ENCODE measurements at places on chromosomes 1 and 21. TPM values are rescaled to one million over a fixed set of nuclear protein-coding genes. Genes with fewer than 3 reads are reported as not detected.

TRIM46 gene
- polyA plus RNA-seq, result 2.2 TPM

TRPM2 gene
- not detected for polyA plus RNA-seq

KCNK2 gene
- polyA plus RNA-seq, result 29.7 TPM

ITPKB gene
- 10.2 TPM for polyA plus RNA-seq

LHX8 gene
- polyA plus RNA-seq, result not detected

SLC22A15 gene
- polyA plus RNA-seq, result 4.9 TPM

GJA5 gene
- polyA plus RNA-seq, result 0.14 TPM

CLDN8 gene
- polyA plus RNA-seq, result not detected

SPEN gene
- polyA plus RNA-seq, result 5.1 TPM

LRRIQ3 gene
- polyA plus RNA-seq, result 0.56 TPM

LMX1A gene
- polyA plus RNA-seq, result not detected

OPTC gene
- polyA plus RNA-seq, result not detected

SPATA1 gene
- 0.96 TPM for polyA plus RNA-seq

CCDC185 gene
- not detected for polyA plus RNA-seq

AHDC1 gene
- polyA plus RNA-seq, result 3.1 TPM

SELENBP1 gene
- polyA plus RNA-seq, result 85.4 TPM

FOXD2 gene
- polyA plus RNA-seq, result 0.19 TPM

CAPZB gene
- polyA plus RNA-seq, result 519 TPM

NKAIN1 gene
- 0.07 TPM for polyA plus RNA-seq

CCDC27 gene
- polyA plus RNA-seq, result not detected

PBX1 gene
- polyA plus RNA-seq, result 43.1 TPM

LCE1A gene
- not detected for polyA plus RNA-seq

CLK2 gene
- polyA plus RNA-seq, result 40.9 TPM

CTTNBP2NL gene
- 26.8 TPM for polyA plus RNA-seq

ZMPSTE24 gene
- polyA plus RNA-seq, result 67.6 TPM

VWA1 gene
- 1.7 TPM for polyA plus RNA-seq

ADAMTS5 gene
- 2.8 TPM for polyA plus RNA-seq

CELA2A gene
- not detected for polyA plus RNA-seq

RBM34 gene
- 30.6 TPM for polyA plus RNA-seq

NPR1 gene
- polyA plus RNA-seq, result 0.14 TPM

ELF3 gene
- 0.12 TPM for polyA plus RNA-seq

CD1E gene
- not detected for polyA plus RNA-seq

PADI1 gene
- polyA plus RNA-seq, result not detected

LRRC8B gene
- 2.8 TPM for polyA plus RNA-seq

SLC25A33 gene
- polyA plus RNA-seq, result 4.6 TPM

FALEC gene
- polyA plus RNA-seq, result not detected

CD164L2 gene
- not detected for polyA plus RNA-seq

BNIPL gene
- polyA plus RNA-seq, result 0.10 TPM

RGS18 gene
- 0.02 TPM for polyA plus RNA-seq

TXNIP gene
- 204 TPM for polyA plus RNA-seq

OR4F29 gene
- not detected for polyA plus RNA-seq

ANKRD35 gene
- polyA plus RNA-seq, result 3.4 TPM

RNF19B gene
- 10.1 TPM for polyA plus RNA-seq

PROX1 gene
- polyA plus RNA-seq, result 0.02 TPM

WNT3A gene
- polyA plus RNA-seq, result not detected

CFHR2 gene
- polyA plus RNA-seq, result not detected

SRP9 gene
- polyA plus RNA-seq, result 442 TPM

CD2 gene
- not detected for polyA plus RNA-seq

PRRX1 gene
- 264 TPM for polyA plus RNA-seq

S100A1 gene
- 9.7 TPM for polyA plus RNA-seq

CHODL gene
- polyA plus RNA-seq, result not detected

MIXL1 gene
- 0.08 TPM for polyA plus RNA-seq

FNBP1L gene
- 8.7 TPM for polyA plus RNA-seq

SERINC2 gene
- 104 TPM for polyA plus RNA-seq

OR2T2 gene
- not detected for polyA plus RNA-seq

Measured in fibroblast of lung (primary cell).